Cerebellar nuclear complex (tissue), 1 donor: ENCODE measurements at places on chromosomes 1 and 21.

- no peak for DNase-seq
Observed at GRCh38 chr1:51908499-51908898, 30.0 kb upstream of the NRDC start.

DNA sequence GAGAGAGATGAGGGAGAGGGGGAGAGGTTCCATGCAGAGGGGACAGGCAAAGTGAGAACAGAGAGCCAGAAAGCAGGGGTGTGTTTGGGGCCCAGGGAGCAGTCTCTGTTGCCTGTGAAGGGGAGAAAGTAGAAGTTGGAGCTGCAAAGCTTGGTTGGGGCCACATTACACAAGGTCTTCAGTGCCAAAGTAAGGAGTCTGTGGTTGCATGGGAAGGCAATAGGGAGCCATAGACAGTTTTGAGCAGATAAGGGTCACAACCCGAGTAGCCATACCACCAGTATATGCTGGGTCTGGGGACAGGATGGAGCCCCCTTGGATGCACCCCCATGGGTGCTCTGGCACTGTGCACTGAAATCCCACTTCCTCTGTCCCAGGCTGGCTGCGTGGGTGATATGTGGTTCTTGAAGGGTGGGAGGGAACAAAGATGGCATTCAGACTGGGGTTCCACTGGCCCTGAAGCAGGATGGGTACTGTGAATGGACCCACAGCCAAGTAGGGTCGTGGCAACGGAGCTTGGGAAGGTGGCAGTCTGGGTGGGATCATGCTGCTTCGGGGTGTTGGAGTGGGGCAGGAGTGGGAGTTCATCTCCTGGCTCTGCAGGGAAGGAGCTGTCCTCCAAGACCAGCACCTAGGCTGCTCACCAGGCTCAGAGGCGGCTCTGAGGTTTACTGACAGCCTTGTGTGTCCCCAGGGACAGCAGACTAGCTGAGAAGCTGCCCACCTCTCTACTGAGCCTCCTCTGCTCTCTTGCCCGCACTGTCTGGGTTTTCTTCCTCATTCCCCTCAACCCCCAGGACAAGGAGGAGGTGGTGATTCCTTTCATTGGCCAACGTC, 12.1 kb downstream of the DRAXIN start:
- DNase-seq = no peak

GRCh38 chr1:206455289-206455665, 15.0 kb upstream of the IKBKE start:
- no peak for DNase-seq

DNA sequence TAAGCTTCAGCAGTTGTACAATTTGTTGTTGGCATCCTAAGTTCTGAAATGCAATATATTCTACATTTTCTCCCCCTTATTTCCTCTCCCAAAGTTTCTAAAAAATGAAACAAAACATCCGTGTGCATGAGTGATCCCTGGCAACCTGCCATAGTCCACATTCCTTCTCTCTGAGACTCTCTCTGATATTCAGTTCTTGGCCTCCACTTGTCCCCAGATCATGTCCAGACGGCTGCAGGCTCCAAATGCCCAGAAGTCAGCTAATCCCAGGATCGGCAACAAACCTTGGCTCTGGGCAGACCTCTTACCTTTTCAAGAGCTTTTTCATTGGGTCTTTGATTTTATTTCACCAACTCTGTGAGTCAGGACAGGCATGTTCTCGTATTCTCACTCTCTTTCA, 187.8 kb downstream of the ETS2 start:
- no peak for DNase-seq
